Stimulated activated CD8-positive, alpha-beta memory T cell treated with anti-CD3 and anti-CD28 coated beads, Interleukin-2, amount 100 ng/mL, for 1 hour (primary cell): ENCODE measurements at places on chromosomes 11 and 22.

DNA sequence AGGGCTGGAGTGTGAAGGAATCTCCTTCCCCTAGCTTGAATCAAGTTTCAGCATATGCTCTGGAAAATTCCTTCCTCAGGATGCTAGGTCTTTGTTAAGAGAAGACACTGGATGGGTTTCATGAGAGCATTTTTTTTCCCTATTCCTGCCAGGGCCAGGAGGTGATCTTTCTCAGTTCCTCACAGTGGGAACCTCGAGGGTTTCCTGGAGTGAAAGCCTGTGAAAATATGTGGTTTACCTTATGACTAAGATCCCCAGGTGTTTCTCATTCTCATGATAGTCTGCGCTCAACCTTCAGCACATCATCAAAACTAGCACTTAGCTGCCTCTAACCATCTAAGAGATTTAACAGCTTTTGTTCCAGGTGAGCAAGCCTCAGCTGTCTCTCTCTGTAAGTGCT is 985.3 kb upstream of the FAT3 start:
- no peak for DNase-seq

DNA sequence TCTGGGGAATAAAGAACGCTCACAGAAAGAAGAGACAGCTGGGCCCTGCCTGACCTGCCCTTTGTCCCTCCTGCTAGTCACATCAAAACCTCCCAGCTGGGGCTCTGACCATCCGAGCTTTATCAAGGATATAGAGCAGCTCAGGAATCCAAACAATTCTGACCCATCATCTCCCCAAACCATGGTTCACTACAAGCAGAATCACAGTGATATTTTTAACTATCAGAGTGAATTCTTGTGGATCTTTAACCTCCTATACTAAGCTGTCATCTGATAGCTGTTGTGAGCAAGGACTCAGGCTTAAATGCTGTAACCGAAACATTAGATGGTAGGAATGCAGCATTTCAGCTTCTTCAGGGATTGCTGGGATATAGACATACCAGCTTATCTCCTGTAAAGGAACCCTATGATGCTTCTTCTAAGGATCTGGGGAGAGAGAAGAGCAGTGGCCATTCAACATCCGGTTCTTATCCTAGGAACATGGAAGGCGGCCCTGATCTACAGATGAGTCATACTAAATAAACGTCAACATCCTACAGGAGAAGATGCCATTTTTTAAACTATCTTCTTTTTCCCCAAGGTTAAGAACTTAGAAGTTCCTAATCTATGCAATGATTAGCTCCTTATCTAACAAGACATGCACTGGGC is 84.7 kb upstream of the AKIP1 start:
- DNase-seq = no peak

DNA sequence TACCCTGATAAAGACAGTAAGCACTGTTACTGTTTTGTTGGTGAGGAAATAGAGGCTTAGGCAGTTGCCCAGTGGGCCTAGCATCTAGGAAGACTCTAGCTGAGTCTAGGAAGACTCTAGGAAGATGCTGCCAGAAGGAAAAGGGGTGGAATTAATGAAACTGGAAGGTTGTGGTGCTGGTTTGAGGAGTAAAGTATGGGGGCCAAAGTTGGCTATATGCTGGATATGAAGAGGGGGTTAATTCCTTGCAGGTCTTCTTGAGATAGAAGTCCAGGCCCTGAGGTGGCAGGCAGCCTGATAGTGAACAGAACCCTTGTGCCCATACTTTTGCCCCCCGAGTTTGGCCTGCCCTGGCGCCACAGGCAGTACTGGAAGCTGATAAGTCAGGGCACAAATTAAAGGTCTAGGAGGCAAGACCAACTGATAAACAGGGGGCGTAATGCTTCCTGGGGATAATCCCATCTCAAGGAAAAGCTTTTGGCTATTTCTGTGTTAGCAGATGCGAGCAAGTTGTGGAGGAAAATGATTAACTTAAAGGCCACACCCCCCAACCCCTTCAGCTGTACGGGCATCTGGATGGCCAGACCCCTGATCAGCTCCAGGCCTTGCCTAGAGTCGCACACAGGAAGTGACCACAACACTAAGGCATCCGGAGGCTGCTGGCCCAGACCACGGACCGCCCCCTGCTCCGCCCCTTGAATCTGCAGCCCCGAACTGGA is 3.1 kb downstream of the ILK start:
- no peak for DNase-seq

- DNase-seq = no peak
Observed at GRCh38 chr11:99135508-99135907, 114.8 kb downstream of the CNTN5 start.

- no peak for DNase-seq
Observed at GRCh38 chr11:95152876-95153856, 63.5 kb downstream of the ENDOD1 start.

- DNase-seq = no peak
Observed at GRCh38 chr22:24875862-24876506, 70.0 kb downstream of the SGSM1 start.
